ENCODE measurements at places on chromosomes 12 and 14.

DNA sequence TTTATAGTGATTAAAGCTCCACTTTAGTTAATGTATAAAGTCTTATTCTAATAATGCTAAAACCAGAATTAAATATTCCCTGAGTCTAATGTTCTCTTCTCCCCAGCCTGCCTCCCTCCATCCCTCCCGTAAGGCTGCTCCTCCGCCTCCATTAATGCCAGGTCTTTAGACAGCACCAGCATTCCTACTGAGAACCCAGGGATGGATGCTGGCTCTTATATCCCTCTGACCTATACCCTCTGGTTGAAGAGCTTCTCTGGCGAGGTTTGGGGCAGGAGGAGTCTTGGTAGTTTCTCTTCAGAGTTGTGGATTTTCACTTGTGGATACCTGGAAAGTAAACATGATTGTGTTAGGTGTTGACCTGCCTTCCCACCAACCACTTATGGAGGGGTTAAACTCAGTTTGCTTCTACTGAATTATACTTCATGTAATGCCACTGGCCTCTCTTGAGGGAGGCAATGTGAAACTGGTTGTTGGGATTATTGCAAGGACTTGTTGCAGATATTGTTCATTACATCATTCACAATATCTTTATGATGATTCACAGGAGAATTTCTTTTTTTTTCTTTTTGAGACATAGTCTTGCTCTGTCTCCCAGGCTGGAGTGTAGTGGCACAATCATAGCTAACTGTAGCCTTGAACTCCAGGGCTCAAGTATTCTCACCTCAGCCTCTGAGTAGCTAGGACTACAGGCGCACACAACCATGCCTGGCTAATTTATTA, 11.1 kb upstream of the SMAGP start:
- DNase-seq: no peak

DNA sequence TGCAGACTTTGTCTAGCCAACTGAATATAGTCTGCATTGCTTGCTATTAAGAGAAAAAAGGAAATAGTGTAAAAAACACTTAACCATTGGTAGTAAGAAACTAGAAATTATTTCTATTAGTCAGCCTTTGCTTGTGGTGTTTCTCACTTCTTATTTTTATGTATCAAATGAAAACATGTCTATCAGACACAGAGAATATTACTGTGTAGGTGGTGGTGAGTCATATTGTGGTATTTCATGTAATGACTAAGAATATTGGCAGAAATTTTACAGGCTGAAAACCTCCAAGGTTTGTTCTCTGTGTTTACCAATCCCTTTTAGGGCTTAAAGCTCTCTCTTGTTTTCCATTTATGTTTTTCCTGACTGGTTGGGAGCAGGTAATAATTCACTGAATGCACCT, 87.2 kb downstream of the DAAM1 start:
- DNase-seq: no peak

DNA sequence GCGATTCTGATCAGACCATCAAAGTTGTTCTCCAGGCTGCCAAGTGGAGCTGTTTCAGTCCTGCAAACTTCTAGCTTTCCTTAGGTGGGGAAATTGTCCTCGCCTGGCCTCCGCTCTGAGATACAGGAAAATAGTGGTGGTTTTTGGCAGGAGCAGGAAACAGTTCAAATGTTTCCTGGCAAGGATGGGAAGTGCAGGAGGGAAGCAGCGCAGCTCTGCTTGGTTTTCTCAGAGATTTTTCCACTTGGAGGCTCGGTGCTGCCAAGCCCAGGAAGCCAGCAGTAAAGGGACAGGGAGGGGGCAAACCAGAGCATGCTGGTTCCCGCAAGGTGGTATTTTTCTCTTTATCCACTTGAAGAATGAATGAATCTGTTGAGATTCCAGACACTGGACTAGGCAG, 17.0 kb downstream of the TMEM63C start:
- no peak for DNase-seq

- DNase-seq: no peak
These were observed 101.8 kb downstream of the CNTN1 start for GRCh38 chr12:40794087-40794486.
